ENCODE measurements at places on chromosomes 2 and 18. TPM values are rescaled to one million over a fixed set of nuclear protein-coding genes. Genes with fewer than 3 reads are reported as not detected.

DNA sequence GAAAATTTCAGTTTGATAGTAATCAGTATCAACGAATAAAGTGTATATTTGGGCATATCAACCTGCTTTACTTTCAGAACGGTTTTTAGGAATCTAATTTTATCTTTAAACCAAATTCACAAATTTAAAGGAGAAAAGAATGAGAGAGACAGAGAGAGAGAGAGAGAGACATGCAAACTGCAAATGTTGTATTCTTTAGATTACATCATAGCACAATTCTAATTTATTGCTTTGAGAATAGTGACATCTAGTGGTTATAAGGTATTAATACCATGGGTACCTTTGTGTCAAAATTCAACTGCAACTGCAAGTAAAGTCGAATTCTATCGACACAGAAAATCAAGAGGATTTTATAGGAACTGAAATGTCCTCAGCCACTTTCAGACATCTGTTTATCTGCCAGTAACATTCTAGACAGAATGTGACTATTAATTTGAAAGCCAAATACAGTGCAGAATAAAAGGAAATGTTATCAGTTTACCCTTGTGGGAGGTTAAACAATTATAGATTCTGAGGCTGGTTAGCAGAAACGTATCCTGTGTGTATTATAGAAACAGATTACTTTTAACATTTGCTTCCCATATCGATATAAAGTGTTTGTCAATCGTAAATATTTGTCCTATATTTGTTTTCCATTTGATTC, 529.8 kb upstream of the VRK2 start:
- DNase-seq, result no peak

DNA sequence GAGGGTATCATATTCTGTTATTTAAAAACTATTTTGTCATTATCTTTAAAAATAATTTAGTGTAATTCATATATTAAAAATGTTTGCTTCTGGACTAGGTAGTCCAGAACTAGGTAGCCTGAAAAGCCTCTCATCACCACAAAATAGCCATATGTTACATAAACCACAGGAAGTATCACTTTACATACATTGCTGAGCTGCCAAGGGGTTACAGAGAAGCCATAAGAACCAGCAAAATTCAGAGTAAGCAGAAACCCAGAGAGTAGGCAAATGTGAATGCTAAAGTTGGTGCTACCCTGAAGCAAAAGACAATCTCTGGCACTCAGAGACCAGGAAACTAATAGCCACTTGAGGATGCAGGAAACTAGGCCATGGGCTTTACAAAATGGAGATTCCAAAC, 60.9 kb downstream of the LOXHD1 start:
- no peak for DNase-seq

GRCh38 chr2:3466966-3467365, 52.4 kb downstream of the ADI1 start:
- no peak for DNase-seq

- DNase-seq, result no peak
These were observed 11.4 kb upstream of the IL1R2 start for GRCh38 chr2:101980368-101980767.

ADRA2B gene
- total RNA-seq, result not detected

TBC1D8 gene
- 0.56 TPM for total RNA-seq

ATP6V1B1 gene
- 6.5 TPM for total RNA-seq

TANC1 gene
- 0.21 TPM for total RNA-seq

EFHD1 gene
- total RNA-seq, result 0.24 TPM

All from natural killer cell treated with Interleukin-12 subunit alpha and Interleukin-12 subunit beta and Interleukin-15 and Interleukin-18, amount 100 ng/mL, for 72 hours (primary cell).